Left hindlimb (tissue), 1 donor: ENCODE measurements at places on chromosomes 1 and 21.

DNA sequence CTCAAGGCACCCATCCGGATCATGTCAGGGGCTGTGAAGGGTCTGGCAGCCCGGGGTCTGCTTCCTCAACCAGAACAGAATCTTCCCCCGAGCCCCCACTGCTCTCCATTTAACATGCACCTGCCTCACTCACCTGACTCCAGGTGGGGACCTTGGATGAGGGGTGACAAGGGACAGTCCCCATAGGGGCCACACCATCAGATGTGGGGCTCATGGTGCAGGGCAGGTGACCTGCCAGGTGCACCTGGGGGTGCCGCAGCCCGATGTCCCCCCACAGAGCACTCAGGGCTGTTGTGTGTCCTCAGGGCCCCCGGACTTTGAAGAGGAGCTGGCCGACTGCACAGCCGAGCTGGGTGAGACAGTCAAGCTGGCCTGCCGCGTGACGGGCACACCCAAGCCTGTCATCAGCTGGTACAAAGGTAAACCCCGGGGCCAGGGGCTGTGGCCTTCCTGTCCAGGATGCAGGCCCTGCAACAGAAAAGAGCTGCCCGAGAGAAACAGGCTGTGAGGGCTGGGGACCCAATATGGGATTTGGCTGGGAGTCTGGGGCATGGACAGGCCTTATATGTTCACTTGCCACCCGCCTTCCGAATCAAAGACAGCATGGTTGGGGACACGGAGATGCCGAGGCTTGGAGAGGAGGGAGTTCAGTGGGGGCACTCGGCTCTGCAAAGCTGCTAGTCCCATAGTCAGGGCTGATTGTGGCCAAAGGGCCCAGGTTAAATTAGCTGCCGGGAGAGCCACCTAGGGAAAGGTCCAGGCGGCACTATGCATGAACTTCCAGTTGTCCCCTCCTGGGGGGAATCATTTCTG, 64.6 kb downstream of the TRIM11 start:
- peak; percentile 19 for DNase-seq

DNA sequence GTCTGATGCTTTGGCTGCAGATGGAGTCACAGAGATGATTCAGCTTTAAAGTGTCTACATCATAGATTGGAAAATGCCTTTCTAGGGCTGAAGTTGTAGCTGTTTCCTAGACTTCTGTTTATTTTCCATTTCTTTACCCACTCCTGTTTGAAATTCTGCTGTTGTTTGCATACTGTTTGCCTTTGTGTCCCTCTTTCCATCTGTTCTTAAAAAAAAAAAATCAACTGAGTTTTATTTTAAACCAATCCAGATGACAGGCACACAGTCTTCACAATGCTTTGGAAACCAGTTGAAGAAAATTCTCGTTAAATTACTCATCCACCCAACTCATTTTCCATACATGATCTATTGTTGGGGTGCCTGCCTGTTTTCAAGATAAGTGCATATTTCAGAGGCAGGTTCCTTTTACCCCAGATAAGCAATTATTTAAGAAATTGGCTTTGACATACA, 245.9 kb downstream of the DISC1 start:
- DNase-seq: no peak

DNA sequence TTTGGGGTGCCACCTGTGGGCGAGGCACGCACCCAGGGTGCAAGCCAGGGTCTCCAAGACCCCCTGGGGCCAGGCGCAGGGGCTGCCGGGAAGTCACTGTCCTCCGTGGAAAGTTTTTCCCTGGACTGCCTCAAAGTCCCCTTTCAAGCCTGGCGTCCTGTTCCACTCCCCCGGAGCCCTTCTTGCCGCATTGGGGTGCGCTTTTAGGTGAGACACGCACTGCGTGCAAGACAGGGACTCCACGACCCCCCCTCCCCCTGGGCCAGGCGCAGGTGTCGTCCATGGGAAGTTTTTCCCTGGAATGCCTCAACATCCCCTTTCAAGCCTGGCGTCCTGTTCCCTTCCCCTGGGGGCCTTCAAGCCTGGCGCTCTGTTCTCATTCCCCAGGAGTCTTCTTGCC, 137.1 kb downstream of the LIPI start:
- no peak for DNase-seq

GRCh38 chr1:175237389-175237788, 44.8 kb upstream of the KIAA0040 start:
- DNase-seq: no peak

DNA sequence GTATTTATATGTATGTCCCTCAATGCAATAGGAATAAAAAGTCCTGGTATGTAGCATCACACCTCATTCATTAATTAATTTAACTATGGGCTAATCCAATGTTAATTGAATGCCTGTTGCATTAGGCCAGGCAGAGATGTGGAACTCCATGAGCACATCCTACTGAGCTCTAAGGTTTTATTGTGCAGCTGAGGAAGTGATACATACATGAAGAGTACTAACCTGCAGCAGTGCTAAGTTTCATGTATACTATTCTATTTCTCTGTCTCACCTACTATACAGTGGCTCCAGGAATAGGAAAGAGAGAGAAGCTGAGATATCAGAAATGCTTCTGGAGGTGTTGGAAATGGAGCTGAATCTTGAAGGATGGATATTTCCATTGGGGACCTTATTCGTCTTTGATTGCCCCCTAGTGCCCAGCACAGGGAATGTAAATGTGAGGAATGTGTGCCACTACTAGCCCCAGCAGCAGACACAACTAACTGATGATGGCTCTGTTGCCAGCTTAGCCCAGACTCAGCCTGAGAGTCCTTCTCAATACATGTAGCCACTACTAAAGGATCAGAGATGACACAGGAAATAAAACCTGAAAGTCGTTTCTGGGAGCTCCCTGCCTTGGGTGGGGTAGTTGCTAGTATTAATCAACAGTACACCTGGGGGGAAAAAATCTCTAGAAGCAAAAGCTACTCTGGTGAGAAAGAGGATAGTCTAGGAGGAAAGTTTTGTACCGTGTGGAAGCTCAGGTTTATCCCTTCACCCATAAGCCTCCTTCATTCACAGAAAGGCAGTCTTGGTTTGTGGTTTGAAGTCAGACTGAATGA, 173.3 kb upstream of the FOXD3 start:
- no peak for DNase-seq

DNA sequence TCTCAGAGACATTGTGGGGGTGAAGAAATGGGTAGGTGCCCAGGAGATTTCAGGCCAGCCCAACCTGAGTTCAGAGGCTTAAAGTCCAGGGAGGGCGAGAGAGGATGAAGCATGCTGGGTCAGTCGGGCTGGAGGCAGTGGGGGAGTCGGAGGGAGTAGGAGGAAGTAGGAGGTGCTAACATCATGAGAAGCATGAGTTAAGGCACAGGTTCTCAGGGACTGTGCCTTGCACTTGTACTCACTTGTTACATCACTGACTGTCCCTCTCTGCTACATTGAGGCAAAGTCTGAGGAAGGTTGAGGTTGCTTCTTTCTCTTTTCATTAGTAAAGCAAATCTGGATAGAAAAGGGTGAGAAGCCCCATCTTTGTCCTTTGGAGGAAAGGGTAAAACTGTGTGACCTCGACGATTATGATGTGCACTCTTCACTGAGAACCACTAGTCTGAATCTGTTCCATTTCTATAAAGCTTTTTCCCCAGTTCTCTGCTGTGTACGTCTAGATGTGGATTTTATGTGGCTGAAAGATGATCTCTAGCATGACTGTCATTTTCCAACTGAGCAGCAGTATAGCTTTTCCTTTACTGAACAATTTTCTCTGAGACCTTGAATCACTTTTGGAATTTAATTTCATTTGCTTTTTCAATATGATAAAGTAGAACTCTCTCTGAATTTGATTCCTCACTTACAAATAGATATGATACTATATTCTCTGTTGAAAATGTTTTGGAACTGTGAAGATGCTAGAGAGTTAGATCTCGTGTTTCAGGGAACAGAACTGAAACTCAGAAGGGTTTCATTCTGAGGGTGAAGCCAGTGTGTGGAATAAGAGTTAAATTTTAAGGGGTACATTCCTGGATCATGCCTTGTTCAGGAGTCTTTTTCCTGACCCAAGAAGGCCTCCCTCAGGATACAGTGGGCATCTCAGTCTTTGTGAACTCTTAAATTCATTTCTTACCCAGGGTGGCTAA, 94.6 kb downstream of the FGGY start:
- DNase-seq: no peak

GRCh38 chr1:245489838-245490237, 335.1 kb downstream of the KIF26B start:
- DNase-seq: no peak

DNA sequence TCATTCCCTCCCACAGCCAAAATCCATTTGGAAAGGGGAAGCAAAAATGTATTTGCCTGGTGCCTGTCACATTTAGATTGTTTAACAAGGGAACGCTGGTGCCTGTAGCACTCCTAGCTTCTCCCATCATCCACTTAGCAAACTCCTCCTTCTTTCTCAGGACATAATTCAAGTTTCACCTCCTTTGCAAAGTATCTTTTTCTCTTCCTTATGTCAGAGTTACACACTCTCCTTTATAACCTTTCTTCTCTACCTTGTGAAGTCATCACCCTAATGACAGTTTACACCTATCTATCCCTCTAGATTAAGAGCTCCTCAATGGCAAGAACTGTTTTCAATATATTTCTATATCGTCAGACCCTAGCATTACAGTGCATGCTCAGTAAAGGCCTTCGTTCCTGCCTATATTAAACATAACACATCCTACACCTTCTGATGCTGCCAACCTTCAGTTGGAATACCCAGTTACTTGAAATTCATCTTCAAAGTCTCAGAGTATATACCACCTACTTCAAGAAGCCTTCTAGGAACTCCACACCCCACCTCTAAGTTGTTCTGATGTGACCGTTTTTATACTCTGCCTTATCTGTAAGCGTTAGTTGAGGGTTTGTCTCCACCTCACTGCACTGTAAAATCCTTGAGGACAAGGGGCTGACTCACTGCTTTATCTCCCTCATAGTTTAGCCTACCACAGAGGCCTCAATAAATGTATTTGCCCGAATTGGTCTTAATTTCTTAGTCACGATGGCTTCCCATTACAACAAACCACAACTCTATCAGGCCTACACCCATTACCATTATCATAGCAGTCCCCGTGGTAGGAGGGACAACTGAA, 1.0 kb upstream of the EPS15 start:
- no peak for DNase-seq
